ENCODE measurements at places on chromosomes 1 and 21.

DNA sequence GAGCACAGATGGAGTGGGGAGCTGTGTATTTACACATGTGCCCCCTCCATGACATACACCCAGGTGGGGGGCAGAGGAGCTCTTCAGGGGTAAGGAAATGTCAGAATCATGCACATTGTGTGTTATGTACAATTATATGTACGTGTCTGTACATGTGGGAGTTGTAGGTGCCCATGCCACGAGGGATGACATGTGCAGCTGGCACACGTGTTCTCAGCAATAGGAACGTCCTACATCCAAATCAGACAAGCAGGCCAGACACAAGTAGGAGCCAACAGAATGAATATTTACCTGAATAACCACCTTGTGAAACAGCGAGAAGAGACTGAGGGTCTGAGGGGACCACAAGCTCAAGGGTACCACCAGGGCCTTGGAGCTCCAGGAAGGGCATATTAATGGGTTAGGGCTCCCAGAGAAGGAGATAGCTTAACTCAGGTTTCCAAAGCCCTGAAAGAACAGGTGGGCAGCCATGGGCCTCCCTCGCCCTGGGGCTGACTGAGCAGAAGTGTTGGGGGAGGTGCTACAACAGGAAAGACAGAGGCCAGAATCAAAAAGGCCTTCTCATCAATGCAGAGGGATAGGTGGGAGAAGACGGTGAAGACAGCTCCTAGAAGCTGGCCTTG, 3.2 kb downstream of the COL16A1 start:
- no peak for DNase-seq

DNA sequence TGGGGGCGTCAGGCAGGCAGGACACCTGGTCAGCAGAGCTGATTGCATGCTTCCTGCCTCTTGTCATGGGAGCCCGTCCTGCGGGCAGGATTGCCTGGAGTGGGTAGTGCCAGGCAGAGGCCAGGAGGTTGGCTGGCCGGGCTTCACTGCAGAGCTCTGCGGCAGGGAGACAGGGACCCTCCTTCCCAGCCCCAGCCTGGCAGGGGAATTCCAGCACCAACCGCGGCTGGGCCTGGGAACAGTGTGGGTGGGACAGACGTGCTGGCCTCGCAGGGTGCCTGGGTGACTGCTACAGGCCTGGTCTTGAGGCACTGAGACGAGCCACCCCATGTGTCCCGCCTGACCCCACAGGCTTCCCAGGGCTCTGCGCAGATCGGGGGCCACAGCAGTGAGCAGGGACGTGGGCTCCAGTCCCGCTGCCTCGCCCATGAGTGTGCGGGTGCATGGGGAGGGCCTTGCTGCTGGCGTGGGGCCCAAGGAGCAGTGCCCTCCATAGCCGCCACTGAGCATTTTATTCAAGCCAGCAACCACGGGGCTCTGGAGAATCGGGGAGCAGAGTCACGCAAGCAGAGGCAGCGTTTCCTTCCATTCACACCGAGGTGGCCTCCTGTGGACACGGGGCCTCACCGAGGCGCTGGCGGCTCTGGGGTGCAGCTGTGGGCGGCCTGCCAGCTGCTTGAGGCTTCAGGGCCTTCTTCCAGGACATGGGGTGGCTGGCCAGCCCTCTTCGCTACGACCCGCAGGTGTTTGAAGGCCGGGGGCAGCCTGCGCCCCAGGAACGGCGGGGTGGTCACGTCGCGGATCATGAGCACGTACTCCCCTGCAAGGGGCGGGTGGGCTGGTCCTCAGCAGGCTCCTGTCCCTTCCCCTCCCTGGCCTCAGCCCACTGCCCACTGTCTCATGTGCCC, 70.3 kb downstream of the MORN1 start:
- no peak for DNase-seq

DNA sequence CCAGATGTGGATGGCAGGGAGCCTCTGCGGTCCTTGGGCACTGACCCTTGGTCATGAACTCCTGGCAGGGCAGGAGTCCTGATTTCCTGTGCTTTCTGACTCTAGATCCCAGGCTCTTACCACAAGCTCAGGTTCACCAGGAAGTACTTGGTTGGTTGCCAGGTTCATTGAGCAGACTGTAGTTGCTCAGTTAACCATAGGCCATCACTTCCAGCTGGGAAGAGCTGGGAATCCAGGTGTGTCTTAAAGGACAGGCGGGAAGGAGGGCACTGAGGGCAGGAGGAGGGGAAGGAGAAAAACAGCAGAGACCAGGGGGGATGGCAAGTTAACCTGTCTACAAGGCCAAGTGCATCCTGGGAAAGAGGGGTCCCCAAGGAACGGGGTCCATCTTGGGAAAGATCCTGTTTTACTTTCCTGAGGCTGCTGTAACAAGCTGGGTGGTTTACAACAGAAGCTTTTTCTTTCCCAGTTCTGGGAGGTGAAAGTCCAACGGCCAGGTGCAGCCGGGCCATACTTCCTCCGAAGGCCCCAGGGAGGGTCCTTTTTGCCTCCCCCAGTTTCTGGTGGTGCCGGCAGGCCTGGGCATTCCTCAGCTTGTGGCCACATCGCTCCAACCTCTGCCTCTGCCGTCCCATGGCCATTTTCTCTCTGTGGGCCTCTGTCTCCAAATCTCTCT, 11.6 kb downstream of the KCNAB2 start:
- DNase-seq: no peak

GRCh38 chr1:31672986-31673385, 28.3 kb upstream of the PEF1 start:
- peak; percentile 59 for DNase-seq

DNA sequence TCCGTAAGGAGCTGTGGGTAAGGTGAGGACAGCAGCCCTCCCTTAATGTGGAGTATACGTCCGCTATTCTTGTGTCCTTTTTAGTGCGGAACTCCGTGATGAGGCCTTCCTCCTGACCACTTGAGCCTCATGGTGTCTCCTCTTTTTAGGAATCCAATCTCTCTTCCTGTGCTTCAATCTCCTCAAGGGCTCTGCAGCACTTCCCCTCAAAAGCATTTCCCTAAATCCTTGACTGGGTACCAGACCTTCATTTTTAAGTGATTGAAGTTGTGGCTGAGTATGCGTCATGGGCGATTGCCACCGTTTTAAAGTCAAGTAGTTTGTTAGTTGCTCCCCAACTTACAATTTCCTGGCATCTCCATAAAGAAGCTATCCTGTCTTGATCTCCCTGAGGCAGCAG, 62.8 kb downstream of the SAMSN1 start:
- no peak for DNase-seq

- DNase-seq: no peak
Observed at GRCh38 chr1:111252786-111253185, 25.3 kb downstream of the CHI3L2 start.

GRCh38 chr1:12255913-12256312, 26.1 kb downstream of the VPS13D start:
- no peak for DNase-seq

DNA sequence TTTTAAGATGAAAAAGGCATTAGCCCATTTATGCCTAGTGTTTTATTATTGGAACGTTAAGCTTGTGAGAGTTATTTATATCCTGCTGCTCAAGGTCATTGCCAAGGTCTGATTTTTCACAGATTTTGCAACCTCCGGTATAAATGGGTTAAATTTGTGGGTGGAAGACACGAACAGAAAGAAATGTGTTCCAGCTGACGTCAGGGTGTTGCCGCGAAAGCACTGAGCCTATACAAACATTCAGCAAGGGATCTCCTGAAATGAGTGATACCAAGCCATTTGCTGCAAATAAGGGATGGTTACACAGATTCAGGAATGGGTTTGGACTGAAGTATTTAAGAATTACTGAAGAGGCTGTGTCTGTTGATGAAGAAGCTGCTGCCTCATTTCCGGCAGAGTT, 32.2 kb downstream of the TMED5 start:
- DNase-seq: no peak

DNA sequence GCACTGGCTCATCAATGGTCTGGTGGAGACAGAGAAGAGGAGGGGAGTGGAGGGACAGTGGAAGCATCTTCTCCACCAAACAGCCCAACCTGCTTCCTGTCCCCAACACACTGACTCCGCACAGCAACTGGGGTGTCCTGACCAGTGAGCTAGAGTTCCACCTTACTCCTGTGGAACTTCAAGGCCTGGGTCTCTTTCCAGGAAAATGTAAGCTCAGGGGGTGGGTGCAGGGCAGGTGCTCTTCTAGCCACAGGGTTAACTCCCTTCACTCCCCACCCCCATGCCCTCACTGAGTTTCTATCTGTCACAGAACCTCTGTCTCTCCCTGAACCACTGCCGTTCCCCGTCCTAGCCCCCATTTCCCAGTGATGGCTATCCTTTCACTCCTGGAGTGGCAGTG, 876 bp downstream of the MOB3C start:
- DNase-seq: no peak

DNA sequence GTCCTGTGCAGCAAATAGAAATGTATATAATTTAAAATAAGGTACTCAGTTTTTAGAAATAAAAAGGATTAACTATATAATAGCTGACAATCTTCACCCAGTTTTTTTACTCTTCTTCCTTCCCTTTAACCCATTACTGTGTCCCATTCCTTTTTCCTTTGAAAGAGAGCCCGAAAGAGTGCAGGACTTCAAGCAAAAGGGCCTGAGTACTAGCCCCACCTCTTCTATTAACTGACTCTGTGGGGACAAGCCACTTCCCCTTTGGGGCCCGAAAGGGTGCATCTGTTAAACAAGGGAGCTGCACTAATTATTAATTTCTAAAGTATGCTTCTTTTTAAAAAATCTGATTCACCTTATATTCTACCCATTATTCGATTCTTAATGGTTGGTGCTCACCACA, 3.3 kb downstream of the USP24 start:
- no peak for DNase-seq

GRCh38 chr1:225973158-225973557, 26.0 kb downstream of the SDE2 start:
- no peak for DNase-seq

GRCh38 chr1:6960291-6960811, 175.1 kb downstream of the CAMTA1 start:
- no peak for DNase-seq

DNA sequence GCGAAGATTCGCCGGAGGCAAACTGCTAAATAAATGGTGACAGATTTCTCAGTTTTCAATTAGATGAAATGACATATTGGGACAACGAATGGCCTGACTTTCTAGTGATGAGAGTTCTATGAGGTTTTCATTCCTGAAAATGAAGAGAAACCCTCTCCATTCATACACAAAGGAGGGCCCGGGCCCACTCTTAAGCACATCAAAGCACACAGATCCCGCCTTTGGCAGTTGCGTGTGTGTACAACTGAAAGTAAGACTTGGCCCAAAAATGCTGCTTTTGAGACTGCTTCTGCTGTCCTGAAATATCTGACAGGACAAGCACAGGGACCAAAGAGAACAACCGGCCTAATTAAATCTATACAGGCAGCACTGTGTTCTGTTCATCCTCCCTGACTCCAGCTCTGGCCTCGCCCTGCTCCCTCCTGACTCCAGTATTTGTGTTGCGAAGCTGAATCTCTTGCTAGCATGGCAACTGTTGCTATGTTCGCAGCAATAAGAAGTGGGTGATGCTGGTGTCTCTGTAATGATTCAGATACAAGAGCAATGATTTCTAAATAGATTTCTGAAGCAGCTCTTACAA, 7.4 kb downstream of the LRRC53 start:
- DNase-seq: no peak

- no peak for DNase-seq
Observed at GRCh38 chr1:55257958-55258357, 42.8 kb upstream of the USP24 start.

DNA sequence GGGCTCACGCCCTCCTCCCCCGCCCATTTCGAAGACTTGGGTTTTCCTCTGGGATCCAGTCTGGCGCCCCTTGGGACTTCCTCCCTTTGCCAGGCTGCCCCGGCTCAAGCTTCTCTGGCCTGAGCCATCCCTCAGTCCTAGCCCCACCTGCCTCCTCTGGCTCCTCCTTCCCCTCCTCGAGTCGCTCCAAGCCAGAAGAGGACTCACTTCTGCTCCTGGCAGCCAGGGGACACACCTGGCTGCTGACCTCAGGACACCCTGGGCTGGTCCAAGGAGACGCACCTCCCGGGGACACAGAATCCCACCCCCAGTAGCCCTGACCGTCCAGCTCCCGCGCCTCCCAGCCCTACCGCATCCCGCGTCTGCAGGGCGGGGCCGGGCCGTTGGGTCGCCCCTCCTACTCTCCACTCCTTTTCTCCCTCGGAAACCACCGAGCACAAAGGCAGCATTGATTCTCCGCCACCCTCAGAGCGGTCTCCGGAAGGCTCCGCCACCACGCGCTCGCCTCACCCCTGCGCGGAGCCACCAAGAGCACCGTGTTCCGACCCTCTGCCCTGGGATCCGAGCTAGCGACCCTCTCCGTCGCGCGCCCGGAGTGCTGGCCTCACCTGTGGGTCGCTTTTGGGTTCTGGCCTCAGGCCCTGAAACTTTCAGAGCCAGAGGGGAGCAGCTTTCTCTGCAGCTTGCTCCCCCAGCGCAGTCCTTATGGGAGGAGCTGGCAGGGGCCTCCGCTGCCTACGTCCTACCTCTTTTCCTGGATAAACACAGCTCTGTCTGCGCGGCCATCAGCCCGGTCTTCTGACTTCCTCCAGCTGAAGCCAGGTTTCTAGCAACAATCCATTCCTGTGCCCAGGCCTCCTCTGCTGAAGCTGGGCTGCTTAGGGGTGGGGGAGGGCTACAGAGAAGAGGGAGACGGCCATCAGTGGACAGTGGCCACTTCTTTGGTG, at the start of gene C2CD4D:
Gene C2CD4D, minus strand, starts transcription at position 364 of the 947 bp plus-strand sequence. CDS start 831 bp downstream, outside the sequence.
- DNase-seq: no peak

- DNase-seq: no peak
Observed at GRCh38 chr1:145892486-145893087, 6.9 kb upstream of the ANKRD35 start.

DNA sequence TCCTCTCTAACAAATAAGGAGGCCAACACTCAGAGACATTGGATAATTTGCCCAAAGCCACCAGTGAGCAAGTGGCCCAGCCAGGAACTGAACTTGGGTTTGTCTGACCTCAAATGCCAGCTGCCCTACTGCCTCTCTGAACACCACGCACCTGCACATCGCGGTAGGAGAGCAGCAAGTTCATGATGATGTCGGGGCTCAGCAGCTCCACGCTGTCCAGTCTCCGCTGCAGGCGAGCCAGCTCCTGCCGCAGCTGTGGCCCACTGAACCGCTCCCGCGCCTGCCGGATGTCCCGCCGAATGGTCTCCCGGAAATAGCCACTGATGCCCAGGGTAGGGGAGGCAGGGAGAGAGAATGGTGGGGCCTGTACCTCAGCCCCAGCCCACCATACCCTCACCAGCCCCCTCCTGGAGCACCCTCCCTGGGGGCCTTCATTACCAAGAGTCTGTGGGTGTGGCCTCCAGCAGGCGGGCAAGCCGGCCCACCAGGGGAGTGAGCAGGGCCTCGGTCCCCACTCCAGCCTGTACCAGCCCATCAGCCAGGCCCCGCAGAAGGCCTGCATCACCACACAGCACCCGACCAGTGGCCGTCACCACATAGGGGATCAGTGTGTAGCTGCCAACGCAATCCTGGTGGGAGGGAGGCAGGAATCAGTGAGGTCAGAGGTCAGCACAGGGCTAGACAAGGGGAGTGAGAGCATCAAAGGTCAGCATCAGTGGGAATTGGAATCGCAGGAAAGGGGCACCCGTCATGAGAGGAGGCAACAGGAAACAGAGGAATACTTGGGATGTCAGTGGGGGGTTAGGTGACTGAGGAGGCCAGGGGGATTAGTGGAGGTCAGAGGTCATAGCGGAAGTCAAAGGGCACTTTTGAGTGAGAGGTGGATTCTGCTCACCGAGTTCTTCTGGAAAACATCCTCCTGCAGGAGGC, 2.7 kb downstream of the MAP3K6 start:
- no peak for DNase-seq

GRCh38 chr21:37407719-37408420, 41.3 kb downstream of the DYRK1A start:
- no peak for DNase-seq

Measured in cerebellar nuclear complex (tissue), 1 donor.